CD4-positive, alpha-beta T cell treated with Interleukin-1 beta for 1 hour (primary cell): ENCODE measurements at places on chromosomes 11 and 22.

- no peak for DNase-seq
Observed at GRCh38 chr11:69423181-69423580, 58.3 kb upstream of the LINC01488 start.

DNA sequence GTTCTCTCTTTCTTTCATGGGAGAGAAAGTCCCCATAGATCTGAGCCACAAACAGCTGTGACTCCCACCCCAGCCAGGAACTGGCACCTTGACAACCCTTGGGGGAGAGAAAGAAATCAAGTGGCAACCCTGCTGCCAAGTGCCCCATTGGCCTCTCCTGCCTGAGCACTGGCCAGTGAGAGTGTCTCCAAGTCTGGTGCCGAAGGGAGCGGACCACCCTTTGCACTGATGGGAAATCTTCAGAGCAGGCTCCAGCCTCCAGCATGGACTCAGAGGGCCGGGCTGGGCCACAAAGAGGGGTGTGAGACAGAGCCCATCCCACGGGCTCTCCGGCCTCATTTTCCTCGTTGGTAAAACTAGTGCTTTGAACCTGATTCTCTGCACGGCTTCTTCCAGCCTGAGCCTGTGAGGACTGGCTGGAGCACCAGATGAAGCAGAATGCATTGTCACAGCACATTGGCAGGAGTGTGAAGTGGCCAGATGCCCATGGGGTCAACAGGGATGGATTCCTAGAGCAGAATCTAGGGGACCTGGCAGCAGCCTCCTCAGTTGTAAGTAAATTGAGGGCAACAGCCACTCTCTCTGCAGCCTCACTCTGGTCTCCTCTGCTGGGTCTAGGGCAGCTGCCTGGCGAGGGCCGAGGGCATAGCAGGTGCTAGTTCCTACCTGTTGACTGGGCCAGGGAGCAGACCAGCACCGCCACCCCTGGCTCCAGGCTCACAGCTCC lies 81.4 kb downstream of the TRIM29 start:
- no peak for DNase-seq

DNA sequence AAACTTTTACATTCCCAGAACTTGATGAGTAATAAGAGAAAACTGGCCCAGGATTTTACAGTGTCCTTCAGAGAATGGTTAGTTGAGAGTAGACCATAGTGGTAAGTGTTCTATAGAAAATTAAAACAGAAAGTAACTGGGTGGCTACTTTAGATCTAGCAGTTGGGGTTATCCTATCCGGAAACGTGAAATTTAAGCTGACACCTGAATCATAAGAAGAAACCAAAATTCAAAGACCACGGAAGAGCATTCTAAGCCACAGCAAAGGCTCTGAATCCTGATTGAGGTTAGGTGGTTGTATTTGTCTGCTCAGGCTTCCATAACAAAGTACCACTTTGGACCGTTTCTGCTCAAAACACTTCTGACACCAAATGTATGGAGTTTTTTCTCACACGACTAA lies 34.0 kb downstream of the TTC17 start:
- DNase-seq, result no peak

- DNase-seq, result no peak
Observed at GRCh38 chr22:34847072-34847471, 218.9 kb upstream of the ISX start.

GRCh38 chr11:78912778-78913177 lies 338.1 kb upstream of the NARS2 start:
- DNase-seq, result no peak

- DNase-seq, result no peak
Observed at GRCh38 chr11:15278128-15278527, 163.4 kb downstream of the INSC start.

DNA sequence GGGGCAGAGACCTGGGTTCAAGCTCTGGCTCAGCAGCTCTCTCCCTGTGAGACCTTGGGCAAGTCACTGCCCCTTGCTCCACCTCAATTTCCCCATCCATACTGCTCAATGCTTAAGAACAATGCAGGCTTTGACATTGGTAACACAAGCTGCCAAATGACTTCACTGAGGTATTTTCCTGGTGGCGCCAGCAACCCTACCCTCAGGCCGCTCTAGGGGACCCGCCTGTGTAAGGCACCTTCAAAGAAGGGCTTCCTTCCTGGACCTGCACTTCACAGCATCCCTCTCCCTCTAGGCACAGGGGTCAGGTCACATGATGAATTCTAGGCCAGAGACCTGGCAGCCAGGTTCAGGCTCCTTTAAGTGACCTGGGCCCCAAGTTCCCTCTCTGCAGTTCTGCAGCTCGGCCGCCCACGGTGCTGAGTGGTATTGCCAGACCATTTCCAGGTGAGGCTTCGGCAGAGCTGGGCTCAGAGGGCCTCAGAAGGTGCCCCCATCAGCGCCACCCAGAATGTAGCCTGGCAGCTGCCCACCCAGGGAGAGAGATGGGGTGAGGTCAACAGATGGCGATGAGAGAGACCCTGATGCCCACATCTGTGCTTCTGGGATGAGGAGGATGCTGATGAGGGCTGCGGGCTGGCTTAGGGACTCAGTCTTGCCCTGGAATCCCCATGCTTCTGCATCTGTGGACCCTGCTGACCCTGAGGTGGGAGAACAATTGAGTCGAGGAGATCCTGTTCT lies 4.5 kb downstream of the WNT11 start:
- no peak for DNase-seq

DNA sequence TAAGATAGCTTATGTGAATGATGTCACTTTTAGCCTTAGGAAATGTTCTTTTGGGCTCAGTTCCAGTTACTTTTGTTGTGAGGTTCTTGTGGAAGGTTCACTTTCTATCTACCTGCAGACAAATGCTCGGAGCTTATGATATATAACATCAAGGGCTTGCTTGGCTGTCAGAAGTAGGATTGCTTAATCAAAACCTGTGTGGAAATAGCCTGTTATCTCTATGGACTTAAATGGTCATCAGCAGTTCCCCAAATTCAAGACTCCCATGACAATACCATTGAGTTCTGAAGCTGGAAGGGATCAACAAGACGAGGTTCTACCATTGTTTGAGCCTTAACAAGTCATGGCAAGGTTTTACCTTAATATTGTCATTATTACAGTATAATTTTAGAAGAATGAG lies 43.8 kb downstream of the FLI1 start:
- no peak for DNase-seq

DNA sequence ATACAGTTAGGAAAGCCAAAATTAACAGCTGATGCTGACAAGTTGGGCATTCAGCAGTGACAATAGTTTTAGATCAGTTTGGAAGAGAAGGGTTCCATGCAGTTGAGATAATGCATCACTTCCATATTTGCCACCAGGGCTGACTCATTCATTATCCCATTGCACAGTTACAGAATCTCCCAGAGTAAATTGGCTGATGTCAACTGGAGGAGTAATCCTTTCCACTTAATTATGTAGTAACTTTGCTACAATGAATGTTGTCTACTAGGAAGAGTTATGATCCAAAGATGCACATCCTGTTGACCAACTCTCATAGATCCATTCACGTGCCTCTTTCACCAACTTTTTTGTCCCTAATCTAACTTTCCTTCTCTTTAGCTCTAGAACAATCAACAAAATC lies 123.3 kb upstream of the LUZP2 start:
- DNase-seq, result no peak

DNA sequence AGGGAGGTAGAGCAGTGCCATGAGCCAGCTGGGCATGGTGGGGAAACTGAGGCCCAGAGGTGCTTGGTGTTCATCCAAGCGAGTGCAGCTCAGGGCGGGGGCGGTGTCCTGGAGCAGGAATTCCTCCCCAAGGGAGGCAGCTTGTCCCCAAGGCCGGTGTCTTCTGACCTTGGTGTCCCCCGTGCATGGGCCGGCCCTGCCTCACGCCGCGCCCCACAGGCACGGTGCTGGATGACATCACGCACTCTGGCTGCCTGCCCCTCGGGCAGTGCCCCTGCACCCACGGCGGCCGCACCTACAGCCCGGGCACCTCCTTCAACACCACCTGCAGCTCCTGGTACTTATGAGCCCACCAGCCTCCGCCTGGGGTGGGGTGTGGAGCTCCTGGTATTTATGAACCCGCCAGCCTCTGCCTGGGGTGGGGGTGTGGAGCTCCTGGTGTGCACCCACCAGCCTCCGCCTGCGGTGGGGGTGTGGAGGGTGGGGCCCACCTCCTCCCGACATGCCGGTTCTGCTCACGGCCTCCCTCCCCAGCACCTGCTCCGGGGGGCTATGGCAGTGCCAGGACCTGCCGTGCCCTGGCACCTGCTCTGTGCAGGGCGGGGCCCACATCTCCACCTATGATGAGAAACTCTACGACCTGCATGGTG lies 6.7 kb downstream of the MUC5B start:
- DNase-seq, result no peak

- DNase-seq, result no peak
Observed at GRCh38 chr11:122248131-122248530, 132.1 kb upstream of the BLID start.

- no peak for DNase-seq
Observed at GRCh38 chr11:81874635-81875034, 859.0 kb downstream of the FAM181B start.

DNA sequence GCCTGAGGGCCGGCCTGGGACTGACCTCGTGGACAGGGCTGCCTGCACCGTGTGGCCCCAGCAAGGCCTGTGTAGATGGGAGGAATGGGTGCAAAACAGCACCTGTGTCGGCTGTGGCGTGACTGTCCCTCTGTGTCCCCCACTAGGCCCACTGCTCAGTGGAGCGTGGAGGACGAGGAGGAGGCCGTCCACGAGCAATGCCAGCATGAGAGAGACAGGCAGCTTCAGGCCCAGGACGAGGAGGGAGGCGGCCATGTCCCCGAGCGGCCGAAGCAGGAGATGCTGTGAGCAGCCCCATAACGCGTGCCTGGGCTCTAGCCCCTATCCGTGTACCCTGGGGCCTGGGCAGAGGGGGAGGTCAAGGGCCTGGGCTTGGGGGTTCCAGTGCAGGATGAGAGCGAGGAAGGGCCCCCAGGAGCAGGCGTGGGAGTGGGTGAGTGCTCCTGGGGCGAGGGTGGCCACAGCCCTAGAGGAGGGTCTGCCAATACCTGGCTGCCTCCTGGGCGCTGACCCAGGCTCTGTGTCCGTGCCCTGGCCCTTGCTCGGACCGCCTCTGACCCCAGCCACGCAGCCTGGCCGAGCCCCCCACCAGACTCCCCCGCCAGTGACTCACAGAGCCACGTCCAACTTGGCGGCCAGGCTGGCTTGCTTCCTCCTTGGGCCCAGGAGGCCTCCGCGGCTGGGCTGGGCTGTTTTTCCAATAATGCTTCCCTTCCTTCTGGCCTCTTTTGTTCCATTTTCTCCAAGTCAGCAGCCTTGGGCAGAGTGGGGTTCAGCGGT lies 11.6 kb downstream of the PRR33 start:
- DNase-seq, result no peak

DNA sequence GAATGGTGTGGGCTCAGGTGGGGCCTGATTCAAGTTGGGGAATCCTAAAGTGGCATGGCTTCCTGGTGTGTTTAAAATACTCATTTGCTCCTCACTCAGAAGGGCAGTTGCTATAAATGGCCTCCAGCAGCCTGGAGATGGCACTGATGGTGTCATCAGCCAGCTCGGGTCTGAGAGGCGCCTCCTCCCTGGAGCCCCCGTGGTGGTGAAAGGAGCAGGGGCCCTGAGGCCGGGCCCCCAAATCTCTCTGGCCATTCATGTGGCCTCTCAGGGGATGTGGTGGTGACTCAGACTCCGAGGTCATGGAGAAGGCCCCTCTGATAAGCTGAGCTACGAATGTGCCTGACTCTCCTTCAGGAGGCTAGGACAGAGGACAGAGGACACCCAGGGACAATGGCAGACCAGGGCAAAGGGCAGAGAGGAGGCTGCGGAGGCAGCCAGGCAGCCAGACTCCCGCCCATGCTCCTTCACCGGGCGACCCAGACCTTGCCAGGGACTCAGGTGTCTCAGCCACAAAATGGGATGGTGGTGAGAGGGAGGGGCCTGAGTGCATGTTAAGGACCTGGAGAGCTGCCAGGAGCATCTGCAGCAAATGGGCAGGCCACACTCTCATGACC lies 129.2 kb downstream of the CTTN start:
- no peak for DNase-seq

GRCh38 chr22:26756675-26757293 lies 99.4 kb downstream of the MIAT start:
- no peak for DNase-seq

DNA sequence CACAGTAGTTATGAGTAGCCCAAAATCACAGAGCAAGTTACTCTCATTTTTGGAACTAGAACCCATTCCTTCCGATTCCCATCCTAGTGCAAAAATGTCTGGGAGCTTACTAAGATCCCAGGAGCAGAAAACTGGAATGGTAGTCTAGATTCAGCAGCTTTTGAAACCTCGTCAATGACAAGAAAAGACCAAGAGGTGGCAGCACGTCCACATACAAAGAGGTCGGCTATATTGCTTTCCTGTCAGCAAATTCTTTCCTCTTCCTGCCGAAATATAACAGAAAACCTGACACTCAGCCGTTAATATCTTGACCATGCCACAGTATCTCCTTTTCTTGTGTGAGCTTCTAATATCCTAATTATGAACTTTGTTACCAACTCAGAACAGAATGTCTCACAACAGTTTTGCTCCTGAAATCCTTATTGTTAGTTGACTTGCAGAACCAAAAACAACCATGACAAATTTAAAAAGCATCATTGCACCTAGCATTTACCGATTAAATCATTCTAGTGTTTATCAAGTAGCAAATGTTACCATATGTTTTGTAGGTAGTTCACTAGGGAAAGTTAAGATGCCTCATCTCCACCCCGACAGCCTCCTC lies 92.8 kb upstream of the OR9G4 start:
- no peak for DNase-seq

DNA sequence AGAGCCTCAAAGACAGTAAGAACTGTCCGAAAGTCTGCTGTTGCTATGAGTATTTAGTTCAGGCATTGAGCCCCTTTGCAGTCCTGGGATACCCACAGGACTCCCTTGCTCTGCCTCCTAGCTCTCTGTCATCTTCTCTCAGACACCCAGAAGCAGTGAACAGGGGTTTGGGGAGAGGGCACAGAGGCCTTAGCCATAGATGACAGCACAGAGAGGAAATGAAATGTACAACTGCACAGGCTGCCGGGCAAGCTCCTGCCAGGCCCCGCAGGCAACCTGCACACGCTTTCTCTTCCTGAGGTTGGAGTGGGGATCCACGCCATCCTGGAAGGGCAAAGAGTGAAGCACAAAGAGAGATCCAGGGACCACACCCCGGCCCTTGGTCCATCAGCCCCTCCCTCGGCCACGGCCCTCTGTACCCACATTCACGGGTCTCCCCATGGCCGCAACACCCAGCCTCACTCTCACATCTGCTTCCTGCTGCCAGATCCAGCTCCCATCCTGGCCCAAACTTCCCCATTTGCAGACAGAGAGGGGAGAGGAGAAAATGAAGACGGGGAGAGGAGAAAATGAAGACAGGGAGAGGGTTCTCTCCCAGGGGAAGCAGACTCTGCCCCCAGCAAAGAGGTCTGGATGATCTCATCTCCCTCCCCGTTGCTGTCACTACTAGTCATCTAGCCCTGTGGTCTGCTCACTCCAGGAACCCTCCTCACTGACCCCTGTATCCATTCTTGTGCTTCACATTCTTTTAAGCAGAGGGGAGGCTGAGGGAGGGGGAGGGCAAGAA lies 40.7 kb downstream of the CD6 start:
- no peak for DNase-seq

GRCh38 chr22:28112548-28113043 lies 193.5 kb upstream of the PITPNB start:
- DNase-seq, result no peak

- DNase-seq, result no peak
Observed at GRCh38 chr11:106585061-106585460, 433.2 kb downstream of the GUCY1A2 start.

- DNase-seq, result no peak
Observed at GRCh38 chr11:35121326-35121865, 17.6 kb upstream of the CD44 start.
